NCI-H2081 (cell line): ENCODE measurements at places on chromosomes 6 and 20.

GRCh38 chr20:48338717-48339116 is 489.1 kb downstream of the PREX1 start:
- no peak for DNase-seq

DNA sequence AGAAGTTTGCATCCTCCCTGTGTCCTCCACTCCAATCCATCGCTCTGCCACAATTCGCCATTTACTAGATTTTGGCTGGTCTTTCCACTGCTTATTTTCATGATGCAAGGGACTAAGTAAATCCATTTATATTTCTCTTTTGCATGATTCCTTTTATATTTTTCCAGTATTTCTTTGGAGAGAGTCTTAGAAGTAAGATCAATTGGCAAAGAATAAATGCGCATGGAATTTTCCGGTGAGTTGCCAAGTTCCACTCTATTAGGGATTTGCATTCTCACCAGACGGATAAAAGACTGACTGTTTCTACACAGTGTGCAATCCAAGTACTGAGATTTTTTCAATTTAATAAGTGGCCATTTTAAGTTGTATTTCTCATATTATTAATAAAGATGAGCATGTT is 91.7 kb upstream of the PHACTR3 start:
- no peak for DNase-seq

- DNase-seq = no peak
Observed at GRCh38 chr20:45589725-45590124, 10.6 kb upstream of the WFDC8 start.

DNA sequence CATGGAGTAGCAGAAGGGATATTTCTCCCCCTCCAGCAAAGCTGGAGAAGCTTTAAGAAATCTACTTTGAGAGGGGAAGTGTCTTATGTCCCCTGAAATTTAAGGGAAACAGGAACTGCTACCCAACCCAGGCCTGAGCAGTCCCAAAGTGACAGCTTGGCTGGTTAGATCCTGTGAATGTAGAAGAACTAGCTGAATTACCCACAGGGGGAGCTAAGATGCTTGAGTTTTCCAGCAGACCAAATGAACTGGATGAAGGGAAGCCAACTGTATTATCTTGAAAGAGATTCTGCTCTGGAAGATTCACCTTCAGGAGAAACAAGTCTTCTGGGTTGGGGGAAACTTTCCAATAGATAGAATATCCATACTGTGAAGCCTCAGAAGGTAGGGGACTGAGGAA is 303.3 kb upstream of the MMS22L start:
- no peak for DNase-seq

DNA sequence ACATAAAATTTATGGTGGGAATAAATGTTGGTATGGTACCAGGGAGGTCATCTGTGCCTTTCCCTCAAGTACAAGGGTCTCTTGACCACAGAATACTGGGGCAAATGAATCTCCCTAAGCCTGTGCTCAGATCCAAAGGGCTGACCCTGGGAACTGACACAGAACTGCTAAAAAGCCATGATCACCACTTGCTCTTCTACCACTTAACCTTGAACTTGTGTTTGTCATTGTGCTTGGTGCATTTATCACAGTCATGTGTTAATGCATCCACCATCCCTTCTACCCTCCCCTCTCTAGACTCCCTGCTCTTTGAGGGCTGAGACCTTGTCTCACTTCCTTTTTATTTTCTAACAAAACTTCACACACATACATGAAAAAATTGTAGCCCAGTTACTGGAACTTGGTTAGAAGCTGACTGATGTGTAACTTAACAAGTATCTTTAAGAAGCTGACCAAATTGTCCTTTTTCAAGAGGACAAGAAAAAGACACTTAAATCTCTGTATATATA is 46.1 kb upstream of the PBOV1 start:
- DNase-seq = no peak

DNA sequence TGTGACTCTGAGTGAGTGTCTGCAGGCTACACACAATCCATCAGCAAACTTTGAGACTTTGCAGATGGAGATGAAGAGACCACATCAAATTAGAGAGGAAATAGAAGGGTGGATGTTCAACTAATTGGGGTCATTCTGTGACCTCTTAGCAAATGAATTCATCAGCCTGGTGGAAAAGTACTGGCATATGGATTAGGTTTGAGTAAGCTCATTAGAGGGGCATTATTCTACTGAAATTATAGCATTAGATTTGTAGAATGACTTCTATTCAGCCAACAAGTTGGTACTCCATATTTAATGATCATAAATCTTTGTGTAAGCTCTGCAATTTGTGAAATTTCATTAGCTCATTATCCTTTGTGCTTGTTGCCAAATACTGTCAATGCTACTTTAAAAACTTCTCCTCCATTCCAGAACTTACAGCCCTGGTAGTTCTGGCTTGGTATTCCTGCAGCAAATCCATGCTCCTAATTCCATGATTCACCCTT is 63.8 kb downstream of the ADTRP start:
- DNase-seq = no peak

DNA sequence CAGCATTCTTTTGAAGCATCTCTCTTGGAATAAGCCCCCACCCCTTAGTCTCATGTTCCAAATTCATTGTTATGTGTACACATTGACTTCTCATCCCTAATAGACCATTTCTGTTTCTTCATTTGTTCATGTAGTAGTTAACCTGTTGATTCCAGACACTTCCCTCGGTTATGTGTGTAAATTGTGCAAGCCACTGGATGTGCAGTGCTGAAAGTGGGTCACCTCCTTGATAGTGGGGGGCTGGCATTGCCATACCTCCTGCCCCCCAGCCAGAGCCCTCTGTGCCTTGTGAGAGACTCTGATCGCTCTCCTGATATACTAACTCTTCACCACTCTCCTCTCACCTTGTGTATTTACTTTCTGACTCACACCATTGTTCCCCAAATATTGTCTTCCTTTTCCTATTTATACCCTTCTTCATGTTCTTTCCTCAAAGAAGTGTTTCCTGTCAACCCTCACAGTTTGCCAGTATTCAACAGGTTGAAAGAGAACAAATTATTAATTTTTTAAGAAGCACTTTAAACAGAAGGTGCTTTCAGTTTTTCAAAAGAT is 59.0 kb downstream of the HIVEP1 start:
- no peak for DNase-seq

DNA sequence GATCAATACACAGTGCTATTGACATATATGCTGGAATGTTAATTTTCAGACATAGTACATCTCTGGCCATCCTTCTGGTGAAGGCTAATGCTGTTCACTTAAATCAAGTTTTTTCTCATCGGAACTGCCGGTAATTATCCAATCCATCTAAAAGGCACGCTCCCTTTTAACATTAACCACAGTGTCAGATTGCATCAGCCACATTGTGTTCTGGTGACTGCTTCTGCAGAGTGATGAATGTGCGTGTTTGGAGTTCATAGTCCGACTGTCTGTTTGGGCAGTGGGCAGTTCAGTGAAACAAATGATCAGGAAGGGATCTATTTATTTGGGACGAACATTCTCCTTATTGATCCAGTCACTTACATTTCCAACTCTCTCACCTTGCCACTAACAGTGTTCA is 49.5 kb downstream of the SOBP start:
- peak; percentile 1 for DNase-seq

DNA sequence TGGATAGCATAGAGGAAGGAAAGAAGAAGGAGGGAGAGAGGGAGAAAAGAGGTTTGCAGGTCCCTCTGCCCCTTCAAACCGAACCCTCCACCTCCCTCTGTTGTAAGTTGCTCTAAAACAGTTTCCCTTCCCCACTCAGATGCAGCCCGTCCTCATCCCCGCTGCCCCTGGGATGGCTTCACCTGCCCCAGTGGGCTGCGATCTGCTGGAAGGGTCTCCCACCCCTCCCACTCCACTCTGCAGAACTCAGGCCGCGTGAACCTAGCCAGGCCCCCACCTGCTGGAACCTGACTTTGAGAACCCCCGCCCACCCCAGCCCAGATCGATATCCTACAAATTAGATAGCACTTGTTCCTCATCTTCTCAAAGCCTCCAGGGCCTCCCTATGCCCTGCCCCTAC is 190.8 kb downstream of the DLL1 start:
- no peak for DNase-seq

- DNase-seq = peak; percentile 63
Observed at GRCh38 chr6:158799051-158799792, 19.9 kb downstream of the EZR start.

DNA sequence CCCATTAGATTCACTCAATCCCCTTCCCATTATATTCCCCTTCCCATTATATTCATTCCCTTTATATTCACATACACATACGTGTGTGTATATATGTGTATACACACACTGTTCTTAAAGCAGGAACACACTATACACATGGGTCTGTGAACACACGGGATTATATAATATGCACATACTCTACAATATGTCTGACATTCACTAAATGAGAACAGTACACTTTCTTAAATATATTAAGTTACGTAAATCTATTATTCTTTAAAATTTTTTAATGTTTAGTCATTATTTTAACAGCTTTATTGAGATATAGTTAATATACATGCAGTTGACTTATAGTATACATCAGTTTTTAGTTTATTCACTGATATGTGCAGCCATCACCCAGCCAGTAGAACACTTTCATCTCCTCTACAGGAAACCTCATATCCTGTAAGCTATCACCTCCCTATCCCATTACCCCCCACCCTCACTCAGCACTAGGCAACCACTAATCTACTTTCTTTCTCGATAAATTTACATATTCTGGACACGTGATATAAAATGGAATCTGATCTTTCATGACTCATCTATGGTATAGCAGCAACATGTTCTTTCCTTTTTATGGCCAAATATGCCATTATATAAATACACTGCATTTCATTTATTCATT is 13.9 kb upstream of the SUMO4 start:
- no peak for DNase-seq

GRCh38 chr6:116568111-116568510 is 3.2 kb upstream of the RWDD1 start:
- no peak for DNase-seq

DNA sequence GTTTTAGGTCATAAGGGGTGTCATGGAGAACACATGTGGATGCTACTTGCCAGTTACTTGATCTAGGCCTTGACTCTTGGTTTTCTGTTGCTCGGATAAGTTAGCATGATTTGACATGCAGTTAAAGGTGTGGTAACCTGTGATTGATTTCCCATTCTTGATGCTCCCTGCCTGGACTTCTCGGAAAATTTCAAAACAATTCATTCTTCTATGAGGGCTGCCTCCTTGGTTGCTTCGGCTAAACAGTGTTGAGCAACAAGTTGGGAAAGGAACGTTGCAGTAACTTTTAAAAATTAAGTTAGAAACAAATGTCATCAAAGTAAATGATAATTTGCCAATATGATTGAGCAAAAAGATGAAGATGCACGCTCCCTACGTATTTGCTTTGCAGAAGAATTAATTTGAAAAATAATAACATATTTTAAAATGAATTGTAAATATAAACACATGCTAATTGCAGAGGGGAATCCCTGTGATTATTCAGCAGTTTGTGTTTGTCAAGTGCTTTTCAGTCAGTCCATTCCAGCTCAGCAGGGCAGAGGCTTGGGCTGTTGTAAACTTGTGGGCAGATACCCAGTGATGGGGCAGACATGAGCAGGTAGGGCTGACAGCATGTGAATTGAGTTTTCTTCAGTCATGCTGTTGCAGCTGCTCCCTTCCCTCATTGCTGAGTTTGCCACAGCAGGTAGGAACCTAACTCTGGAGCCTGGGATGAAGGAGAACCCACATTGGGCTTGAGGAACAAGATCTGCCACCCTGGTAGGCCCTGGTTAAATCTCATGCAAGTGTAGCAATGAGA is 110.2 kb downstream of the ESR1 start:
- no peak for DNase-seq
